Activated CD4-positive, alpha-beta T cell treated with anti-CD3 and anti-CD28 coated beads for 1 hour (primary cell): ENCODE measurements at places on chromosomes 4 and X.

GRCh38 chr4:71584585-71584984, 199.3 kb downstream of the GC start:
- no peak for DNase-seq

- no peak for DNase-seq
Observed at GRCh38 chr4:113908829-113909228, 70.6 kb downstream of the ARSJ start.

DNA sequence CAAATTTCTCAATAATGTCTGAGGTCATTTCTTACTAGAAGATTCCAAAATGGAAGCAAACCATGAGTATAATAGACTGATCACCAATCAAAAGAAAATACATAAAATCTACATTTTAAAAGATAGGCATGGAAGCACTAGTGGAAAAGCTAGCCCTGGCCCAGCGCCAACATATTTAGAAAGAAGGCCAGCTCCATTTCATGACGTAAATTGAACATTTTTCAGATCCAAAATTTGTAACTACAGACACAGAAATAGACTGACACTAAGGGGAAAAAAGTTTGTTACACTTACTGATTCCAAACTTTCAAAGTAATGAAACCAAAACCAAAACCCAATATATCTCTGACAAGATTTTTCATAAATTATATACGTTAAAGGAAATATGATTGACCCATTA, 117.7 kb downstream of the ADAMTS3 start:
- no peak for DNase-seq

GRCh38 chr4:103011378-103012025, 8.0 kb downstream of the SLC9B1 start:
- DNase-seq, result no peak

GRCh38 chr4:153651116-153651515, 33.0 kb upstream of the TLR2 start:
- no peak for DNase-seq

GRCh38 chrX:131201986-131202385, 87.1 kb downstream of the IGSF1 start:
- no peak for DNase-seq
